GM13976 (cell line): ENCODE measurements at places on chromosomes 5 and 9.
A peak's percentile ranks its signal among the peaks of the same experiment; 100 is the strongest.

GRCh38 chr5:115496936-115497576 lies 47.5 kb downstream of the FEM1C start:
- DNase-seq = no peak

- DNase-seq = no peak
Observed at GRCh38 chr9:33765411-33765810, 29.9 kb upstream of the PRSS3 start.

GRCh38 chr5:19770396-19770795 lies 217.6 kb downstream of the CDH18 start:
- DNase-seq = no peak

DNA sequence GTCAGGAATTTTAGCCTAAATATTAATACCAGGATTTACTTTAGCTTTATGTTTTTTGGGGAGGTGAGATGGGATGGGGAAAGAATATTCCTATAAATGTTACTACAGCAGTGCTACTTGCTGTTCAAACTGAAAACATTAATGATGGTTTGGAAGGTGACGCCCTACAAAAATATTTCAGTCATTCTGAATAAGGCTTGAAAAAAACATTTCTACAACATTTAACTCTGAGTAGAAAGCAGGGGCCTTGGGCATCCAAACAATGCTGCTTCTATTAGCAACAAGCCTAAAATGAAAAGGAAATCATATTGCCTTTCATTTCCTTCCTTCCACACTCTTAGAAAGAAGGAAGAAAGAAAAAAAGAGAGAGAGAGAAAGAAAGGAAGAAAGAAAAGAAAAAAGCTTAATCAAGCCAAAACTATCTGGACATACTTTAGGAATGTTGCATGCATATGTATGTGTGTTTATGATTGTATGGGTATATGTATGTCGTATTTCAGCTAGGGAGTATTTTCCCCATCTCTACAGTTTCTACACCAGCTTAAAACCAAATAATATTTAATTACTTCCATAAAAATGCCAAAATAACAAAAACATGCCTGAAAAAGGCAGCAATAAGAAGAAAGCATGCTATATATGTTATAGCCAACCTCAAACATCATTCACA lies 16.3 kb upstream of the DAB2 start:
- DNase-seq = no peak

DNA sequence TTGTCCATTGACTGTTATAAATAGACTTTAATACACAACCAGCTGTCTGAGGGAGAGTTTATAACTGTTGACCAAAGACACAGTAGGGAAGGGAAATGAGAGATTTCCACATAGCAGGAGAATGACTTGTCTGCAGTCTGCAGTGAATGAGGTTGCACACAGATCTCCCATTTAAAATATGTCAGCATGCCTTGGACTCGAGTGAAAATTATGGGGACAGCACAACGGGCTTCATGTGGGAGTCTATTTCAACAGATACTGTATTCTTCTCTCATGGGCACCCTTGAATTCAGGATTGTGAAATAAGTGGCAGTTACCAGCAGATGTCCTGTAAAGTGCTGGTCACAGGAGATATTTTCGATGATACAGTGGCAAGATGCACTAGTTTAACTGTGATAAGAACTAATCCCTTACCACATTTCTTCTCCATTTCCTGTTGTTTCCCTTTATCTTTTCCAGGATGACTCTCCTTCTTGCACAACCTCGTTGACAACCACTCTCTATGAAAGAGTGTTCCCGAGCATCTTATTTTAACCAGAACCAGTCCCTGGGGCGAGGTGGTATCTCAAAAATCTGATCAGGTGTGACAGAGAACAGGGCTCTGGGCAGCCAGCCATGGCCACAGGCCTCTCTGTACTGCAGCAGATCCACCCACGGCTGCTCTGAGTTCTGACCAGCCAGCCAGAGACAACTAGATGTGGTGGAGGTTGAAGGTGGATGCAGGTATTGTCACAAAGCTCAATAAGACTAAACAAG lies 51.5 kb upstream of the MAP3K1 start:
- DNase-seq = no peak

- DNase-seq = no peak
Observed at GRCh38 chr9:36938617-36939016, 95.5 kb downstream of the PAX5 start.

GRCh38 chr5:82858151-82859025 lies 218.8 kb downstream of the TMEM167A start:
- DNase-seq = no peak

- DNase-seq = peak; percentile 90
Observed at GRCh38 chr5:136080483-136081216, 51.9 kb downstream of the TGFBI start.

DNA sequence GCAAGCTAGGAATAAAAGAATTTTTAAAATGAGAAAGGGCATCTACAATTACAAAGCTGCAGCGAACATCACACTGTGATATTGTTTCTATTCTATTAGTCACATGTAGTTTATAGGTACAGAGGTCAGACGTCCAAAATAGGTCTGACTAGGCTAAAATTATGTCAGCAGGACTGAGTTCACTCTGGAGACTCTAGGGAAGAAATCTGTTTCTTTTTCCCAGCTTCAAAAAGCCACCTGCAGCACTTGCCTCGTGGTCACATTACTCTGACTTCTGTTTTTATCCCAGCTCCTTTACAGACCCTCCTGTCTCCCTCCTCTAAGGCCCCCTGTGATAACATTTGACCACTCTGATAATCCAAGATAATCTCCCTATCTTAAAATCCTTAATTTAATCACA lies 5.1 kb upstream of the CKS2 start:
- no peak for DNase-seq

DNA sequence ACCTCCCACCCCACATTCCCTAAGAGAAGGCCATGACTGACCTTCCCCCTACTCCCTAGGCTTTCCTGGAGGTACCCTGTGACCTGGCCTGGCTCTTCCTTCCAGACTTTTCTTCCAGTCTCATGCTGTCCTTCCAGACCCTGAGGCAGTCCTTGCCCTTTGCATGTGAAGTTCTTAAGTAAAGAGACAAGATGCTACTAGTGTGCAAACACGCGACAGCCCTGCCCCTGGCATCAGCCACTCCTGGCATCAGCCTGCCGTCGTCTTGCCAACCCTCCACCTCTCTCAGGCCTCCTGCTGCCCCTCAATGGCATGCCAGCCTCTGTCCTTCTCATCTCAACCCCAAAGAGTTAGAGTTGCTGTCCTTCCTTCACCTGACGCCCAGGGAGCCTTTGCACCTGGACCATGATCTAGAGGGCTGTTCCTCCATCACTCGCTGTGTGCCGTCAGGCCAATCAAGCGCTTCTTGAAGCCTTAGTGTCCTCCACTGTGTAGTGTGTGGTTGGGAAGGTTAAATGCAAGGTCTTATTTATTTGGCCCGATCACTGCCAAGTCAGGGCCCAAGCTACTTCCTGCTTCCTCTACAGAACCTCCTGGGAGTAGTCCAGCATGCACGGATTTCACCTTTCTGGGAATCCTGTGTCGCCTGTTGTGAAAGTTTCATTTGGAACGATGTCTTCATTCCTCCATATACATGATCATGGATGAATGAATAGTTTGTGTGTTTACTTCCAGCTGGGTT lies 61.9 kb downstream of the WWC1 start:
- no peak for DNase-seq

DNA sequence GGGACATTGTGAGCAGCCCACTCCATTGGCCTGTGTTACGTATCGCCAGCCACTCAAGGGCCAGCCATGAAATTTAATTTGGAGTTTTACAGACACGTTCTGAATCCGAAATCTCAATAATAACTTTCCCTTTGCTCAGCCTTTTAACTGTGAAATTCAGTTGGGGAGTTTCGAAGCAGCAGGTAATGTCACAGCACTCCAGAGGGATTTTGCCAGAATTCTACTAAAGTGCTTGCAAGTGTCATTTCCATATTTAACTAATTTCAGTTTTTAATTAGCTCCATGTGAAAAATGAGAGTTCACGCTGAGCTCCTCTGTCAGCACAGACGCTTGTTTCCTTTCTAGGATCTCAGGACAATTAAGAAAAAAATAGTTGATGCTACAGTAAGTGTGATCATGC lies 267.1 kb upstream of the WWC1 start:
- no peak for DNase-seq

GRCh38 chr9:123129423-123129822 lies 96.0 kb downstream of the GPR21 start:
- DNase-seq = no peak

DNA sequence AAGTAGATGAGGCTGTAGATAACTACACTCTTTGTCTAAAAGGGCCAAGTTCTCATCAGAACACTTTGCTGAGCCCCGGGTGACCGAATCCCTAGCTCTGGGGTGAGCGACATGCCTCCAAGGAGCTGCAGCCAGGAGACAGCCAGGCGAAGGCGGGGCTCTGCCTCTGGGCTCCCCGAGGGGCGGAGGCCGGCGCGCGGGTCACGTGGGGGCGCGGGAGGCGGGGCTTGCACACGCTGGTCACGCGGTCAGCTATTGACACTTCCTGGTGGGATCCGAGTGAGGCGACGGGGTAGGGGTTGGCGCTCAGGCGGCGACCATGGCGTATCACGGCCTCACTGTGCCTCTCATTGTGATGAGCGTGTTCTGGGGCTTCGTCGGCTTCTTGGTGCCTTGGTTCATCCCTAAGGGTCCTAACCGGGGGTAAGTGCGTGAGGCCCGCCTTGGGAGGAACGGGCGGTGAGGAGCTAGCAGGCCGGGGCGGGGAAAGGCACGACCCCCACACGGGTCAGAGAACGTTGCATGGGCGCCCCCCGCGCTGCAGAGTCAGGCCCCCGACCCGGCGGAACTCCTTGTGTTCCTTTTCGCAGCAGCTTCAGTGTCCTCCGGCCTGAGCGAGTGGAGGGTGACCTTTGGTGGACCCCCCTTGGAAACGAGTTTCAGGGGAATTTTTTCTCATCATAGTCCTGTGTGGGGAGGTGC lies at the start of gene ATP6V0E1:
TSS of gene ATP6V0E1 (plus strand) at position 230 of the 702 bp plus-strand sequence. CDS start at position 320, 90 bp downstream.
- peak; percentile 96 for DNase-seq

DNA sequence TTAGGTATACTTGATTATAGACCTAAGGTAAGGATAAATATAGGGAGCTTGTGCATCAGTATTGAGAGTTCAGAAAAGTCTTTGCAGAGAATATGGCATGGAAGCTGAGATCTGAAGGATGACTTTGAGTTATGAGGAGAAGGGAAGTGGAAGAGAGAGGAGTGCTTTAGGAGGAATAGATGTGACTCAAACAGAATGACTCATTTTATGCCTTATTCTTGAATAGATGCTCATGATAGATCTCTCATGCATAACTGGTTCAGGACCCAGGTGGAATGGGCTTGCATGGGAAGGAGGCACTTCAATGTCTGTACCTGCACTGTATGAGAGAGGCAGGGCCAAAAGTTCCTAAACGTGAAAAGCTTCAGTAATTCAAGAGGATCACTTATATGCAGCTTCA lies 103.3 kb downstream of the CWC27 start:
- no peak for DNase-seq

DNA sequence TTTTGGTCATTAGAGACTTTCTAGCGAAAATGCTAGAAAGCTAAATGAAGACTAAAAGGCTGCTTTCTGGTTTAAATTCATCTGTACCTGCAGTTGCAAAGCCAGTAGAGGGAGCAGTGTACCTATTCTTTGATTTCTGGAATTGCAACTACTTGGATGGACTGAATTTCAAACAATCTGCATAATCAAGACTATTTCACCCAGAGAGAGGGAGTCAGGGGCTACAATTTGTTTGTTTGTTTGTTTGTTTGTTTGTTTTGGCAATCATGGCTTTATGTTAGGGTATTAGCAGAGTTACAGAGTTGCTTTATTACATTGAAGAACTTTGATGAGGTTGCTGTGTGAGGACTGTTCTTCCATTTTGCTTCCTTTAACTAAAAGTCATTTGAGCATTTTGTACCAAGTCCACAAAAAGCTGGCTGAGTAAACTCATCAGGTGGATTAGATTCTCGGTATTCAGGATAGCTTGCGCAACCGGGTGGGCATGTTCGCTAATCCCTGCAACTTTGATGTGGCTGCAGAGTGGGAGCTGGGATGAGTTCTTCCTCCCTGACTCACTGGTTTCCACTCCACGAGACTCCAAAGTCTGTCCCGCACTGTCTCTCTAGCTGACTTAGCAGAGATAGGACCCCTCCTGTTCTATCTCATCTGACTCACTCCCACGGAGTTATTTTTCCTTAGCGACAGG lies 80.0 kb upstream of the TUT7 start:
- DNase-seq = peak; percentile 57

- no peak for DNase-seq
Observed at GRCh38 chr9:82308836-82309235, 320.3 kb downstream of the SPATA31D1 start.

DNA sequence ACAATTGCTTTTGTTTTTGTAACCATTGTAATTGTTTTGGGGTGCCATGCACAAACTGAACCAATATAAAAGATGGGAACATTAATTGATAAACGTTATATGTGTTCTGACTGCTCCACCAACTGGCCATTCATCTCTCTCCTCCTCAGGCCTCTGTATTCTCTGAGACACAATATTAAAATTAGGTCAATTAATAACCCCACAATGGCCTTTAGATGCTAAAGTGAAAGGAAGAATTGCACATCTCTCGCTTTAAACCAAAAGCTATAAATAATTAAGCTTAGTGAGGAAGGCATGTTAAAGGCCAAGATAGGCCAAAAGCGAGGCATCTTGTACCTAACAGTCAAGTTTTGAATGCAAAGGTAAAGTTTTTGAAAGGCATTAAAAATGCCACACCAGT lies 448.4 kb upstream of the ITGA1 start:
- no peak for DNase-seq

- DNase-seq = no peak
Observed at GRCh38 chr5:51203598-51203997, 179.7 kb upstream of the ISL1 start.

- DNase-seq = no peak
Observed at GRCh38 chr5:136073714-136074529, 45.1 kb downstream of the TGFBI start.

- no peak for DNase-seq
Observed at GRCh38 chr5:123208668-123209501, 119.8 kb downstream of the PRDM6 start.

- no peak for DNase-seq
Observed at GRCh38 chr5:123358751-123359150, 64.5 kb downstream of the CEP120 start.

DNA sequence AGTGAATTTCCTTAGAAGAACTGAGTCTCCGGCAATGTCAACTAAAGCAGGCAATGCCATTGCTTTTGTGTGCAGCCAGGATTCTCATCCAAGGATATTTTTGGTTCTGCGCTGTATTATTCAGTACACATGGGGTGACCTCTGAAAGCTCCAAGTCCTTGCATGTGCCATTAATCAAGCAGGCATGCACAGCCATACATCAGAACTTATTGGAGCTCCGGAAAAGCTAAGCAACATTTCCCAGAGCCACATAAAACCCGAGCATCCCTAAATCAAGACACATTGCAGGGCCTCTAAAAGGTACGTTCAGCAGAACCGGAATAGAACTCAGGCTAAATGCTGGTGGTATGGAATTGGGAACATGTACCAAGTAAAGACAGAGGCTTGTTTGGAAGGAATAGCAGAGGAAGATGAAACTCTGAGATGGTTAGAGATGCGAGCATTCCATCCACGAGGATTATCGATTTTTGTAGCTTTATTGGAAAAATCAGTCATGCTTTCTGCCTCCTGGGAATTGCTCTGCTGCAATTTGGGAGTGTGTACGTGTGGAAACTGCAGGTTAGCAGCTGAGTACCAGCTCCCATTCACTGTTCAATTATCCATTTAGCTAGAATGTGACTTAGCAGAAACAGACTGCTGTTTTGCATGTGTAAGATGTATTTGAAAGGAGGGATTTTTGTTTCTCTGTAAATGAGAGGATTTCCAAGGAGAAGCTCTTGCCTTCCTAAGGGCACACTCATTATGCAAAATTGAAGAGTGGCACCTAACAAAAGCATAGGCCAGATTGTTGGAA lies 143.7 kb upstream of the WWC1 start:
- no peak for DNase-seq

GRCh38 chr5:134948911-134949310 lies 18.8 kb upstream of the CATSPER3 start:
- DNase-seq = no peak
